ENCODE measurements at places on chromosomes 13 and 19. TPM values are rescaled to one million over a fixed set of nuclear protein-coding genes. Genes with fewer than 3 reads are reported as not detected.

Gene CFAP97D2
- not detected for total RNA-seq

Gene ZNF446
- total RNA-seq: 16.4 TPM

Gene PSPC1
- total RNA-seq: 87.7 TPM

Gene PSG1
- not detected for total RNA-seq

Gene LHFPL6
- 13.5 TPM for total RNA-seq

Gene ZNF85
- total RNA-seq: 18.1 TPM

Gene CYP2A7
- total RNA-seq: not detected

Gene IL12RB1
- total RNA-seq: 3.4 TPM

Gene ZNF534
- not detected for total RNA-seq

Gene C19orf67
- total RNA-seq: not detected

Gene DACH1
- not detected for total RNA-seq

Gene LRRC8E
- total RNA-seq: 8.5 TPM

Gene GRIN2D
- total RNA-seq: 0.09 TPM

GRCh38 chr13:60288569-60288968, 108.5 kb upstream of the TDRD3 start:
- DNase-seq: no peak

DNA sequence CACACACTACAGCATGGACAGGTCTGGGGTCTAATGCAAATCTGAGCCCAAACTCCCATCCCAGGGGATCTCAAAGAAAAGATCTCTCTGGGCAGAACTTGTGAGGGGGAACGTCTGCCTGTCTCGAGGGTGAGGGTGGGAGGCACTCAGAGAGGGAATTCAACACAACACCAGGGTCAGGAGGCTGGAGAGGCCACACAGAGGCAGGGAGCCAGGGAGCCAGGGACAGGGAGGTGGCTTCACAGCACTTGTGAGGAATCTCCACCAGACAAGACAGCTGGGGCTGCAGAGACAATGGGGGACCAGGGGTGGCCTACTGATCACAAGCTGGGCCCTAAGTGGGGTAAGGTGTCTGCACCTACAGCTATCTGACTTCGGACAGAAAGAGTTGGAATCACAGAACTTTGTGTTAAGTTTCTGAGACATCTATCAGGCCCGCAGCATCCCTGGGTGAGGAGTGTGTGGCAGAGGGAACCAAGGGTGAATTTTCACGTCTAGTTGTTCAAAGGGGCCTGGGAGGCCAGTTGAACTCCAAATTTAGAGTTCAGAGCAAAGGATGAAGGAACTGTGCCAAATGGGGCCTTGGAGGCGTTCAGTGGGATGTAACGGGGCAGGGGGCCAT, 12.7 kb upstream of the AKAP8L start:
- no peak for DNase-seq

DNA sequence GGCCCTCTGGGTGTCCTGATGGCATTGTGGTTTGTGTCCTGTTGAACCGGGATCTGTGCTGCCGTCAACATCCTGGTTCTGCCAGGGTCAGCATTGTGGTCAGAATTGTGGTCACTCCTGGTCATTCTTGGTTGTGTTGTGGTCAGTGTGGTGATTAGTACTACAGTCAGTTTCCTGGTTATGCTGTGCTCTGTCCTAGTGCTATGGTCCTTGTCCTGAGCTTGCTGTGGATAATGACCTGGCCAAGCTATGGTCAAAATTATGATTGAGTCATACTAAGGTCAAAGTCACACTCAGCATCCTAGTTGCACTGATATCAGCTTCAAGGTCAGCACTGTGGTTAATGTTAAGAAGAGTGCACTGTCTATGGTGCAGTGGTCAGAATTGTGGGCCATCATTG, 4.5 kb upstream of the OLFM2 start:
- DNase-seq: no peak

DNA sequence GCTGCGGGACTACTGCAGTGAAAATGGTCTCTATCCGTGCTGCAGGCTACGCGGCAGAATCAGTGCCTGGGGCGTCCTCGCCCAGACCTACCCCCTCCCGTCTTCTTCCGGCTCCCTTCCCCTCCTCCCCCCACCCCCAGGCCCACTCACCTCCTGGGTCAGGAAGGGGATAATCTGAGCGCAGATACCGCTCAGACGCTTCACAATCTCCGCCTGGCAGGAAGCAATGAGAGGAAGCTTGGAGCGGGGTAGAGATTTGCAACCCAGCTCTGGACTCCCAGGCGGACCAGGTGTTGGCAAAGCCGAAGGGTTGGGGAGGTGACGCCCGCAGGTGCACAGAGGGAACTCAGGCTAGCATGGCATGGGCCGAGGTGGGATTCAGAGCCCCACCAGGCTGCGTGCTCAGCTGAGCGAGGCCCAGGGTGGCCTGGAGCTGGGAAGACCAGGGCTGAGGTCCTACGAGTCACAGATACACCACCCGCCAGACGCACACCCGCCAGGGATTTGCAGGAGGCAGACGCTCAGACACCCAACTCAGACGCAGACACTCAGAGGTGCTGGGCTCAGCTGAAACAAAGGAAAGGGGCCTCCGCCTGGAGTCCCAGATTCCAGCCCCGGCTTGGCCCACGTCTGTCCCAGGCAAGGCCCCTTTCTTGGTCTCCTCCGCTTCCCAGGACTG, 4.1 kb downstream of the TLE2 start:
- DNase-seq: no peak

- no peak for DNase-seq
Measured at GRCh38 chr13:33612641-33613638, 205.0 kb upstream of the RFC3 start.

DNA sequence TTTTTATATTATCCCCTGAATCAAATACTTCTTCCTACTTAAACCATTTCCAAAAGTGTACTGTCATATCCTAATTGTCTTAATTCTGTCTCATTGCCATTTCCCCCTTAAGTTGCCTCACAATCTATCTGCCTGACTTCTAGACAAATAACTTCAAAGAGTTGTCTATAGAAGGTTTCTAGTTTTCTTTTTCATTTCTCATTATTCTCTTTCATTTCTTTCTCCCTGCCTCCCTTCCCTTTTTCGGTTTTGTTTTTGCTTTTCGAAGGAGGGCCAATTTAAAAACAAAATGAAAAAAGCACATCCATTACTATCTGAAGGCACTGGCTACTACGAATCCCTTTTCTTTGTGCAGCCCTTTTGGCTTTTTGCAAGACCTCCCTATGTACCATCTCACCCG, 367.2 kb downstream of the DNAJC15 start:
- DNase-seq: no peak

DNA sequence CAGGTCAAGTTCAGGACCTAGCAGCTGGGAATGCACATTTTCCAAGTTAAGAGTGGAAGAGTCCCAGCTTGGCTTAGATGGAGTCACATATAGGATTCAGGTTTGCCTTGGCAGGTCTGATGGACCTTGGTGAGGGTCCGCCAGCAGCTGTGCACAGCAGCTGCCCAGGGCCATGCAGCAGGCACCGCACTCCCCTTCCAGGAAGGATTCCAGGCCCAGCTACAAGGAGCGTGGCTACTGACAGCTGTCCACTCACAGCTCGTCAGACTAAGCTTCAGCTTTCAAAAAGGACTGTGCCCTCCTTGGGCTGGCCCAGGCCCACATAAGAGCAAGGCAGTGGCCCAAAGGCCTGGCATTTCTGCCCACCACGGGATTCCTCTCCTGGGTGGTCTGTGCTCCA, 68.4 kb downstream of the ALOX5AP start:
- no peak for DNase-seq

- DNase-seq: peak; percentile 16
Measured at GRCh38 chr13:72643311-72643989, 84.0 kb downstream of the MZT1 start.

DNA sequence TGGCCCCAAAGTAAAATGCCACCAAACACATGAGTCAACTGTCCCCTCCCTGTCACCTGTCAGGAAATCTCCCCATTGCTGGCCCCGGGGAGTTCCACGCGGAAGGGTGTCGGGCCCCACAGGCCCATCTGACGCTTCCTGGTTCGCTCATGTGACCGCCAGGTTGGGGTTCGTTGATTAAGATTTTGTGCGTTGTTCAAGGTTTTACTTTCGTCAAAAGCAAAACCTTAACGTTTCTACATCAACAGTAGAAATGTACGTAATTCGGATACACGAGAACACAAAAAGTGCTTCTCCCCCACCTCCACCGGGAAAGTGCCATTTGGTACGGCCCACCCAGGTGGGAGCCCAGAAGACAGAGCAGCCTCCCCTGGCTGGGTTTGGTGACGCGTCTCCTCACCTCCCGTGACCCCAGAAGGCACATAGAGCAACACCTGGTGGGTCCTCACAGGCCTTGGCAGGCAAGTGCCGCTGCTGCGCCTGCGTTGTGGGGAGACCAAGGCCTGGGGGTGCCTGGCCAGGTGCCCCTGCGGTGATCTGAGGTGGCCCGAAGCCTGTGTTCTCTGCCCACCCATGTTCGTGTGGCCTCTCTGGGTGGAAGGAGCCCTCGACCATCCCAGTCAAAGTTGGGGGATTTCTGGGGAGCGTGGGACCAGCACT, 161.6 kb downstream of the KDM4B start:
- DNase-seq: no peak

- no peak for DNase-seq
Measured at GRCh38 chr19:23992348-23992747, 77.7 kb downstream of the ZNF726 start.

- DNase-seq: no peak
Measured at GRCh38 chr13:77338961-77339401, 12.1 kb upstream of the MYCBP2 start.

DNA sequence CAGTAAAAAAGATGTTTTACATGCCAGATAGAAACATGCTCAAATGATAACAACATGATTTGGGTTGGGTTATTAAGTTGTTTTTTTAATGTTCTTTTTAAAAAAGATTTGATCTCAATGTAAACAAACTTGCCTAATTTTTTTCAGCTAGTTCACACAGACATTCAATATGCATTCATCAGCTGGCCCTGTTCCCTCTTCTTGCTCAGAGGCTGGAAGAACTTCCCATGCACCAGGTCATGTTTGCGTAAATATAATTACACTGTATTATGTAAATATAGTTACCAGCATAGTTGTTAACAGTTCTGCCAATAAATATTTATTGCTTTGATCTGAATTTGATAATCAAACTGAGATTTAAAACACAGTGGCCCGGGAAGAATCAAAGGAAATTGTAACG, 70.6 kb downstream of the ATP11A start:
- DNase-seq: no peak

DNA sequence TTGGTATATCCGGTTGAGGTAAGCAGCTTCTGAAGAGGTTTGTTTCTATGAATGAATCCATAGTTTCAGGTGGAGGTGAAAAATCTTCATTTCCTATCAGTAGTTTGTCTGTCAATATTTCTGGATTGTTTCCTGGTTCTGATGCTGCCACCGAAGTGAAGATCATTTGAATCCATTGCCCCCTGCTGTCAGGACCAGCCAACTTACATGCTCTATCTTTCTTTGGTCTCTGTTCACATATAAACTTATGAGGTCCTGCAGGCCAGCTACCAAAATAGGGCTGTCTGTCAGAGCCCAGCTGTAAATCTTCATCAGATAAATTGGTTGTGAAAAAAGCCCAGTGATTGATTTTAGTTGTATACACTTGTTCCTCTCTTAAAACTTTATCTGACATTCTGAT, 15.2 kb upstream of the N4BP2L1 start:
- DNase-seq: no peak

DNA sequence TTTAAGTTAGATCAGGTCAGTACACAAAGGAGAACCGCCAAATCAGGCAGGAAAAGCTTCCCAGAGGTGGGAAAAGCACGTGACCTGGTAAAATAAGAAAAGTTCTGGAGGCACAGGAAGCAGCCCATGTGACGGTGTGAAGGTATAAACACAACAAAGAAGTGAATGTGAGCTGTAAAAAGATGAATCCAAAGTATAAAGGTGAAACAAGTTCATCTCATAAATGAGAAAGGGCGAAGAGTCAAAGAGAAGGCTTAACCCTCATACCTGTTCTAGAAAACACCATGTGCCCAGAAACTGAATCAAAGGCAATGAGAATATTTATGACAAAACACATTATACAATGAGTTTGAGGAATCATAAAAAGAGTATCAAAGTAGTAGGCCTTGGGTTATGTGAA, 47.0 kb downstream of the USP12 start:
- no peak for DNase-seq

DNA sequence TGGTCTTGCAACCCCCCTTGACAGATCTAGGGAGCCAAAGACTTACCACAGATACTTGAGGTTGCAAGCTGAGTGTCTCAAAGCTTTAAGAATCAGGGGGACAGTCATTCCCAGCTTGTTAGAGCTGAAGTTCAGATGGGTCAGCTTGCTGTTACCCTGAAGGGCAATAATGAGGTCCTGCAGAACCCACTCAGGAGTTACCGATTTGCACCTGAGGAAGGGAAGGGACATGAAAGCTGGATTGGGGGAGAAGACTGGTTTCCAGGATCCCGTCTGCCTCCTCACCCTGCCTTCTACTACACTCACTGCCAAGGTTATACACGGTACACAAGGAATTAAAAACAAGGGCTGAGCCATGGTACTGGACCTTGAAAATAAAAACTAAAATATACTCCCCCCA, 24.4 kb downstream of the NLRP13 start:
- no peak for DNase-seq

GRCh38 chr13:57824121-57824520, 192.6 kb downstream of the PCDH17 start:
- no peak for DNase-seq
